ENCODE measurements at places on chromosomes 11 and 22. TPM values are rescaled to one million over a fixed set of nuclear protein-coding genes. Genes with fewer than 3 reads are reported as not detected.

GRCh38 chr22:40348025-40348658, 1.8 kb downstream of the ADSL start:
- no peak for DNase-seq

DNA sequence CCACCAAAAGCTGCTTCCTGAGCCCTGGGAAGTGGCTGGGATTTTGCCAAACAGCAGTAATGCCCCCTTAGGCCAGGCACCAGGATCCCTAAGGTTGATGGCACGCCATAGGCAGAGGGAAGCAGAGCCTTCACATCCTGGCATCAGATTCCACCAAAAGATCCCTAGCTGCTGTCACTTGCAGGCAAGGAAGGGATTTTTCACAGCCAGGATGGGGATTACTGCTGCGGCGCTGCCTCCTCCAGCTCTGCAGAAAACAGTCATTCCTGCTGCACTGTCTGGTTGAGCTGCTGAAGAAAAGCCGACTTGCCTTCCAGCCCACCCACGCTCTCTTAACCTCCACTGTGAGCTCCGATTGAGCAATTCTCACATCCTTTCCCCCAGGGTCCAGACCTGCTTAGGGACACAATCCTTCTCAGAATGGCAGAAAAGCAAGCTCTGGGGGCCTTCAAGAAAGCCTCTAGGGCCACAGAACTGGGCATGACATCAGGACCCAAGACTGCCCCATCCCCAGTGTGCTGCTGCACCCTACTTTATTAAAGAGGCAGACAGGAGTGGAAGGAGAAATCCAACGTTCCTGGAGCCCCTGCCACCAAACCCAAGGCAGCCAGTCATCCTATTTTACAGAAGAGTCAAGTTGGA, 19.9 kb downstream of the SYN3 start:
- DNase-seq: no peak

DNA sequence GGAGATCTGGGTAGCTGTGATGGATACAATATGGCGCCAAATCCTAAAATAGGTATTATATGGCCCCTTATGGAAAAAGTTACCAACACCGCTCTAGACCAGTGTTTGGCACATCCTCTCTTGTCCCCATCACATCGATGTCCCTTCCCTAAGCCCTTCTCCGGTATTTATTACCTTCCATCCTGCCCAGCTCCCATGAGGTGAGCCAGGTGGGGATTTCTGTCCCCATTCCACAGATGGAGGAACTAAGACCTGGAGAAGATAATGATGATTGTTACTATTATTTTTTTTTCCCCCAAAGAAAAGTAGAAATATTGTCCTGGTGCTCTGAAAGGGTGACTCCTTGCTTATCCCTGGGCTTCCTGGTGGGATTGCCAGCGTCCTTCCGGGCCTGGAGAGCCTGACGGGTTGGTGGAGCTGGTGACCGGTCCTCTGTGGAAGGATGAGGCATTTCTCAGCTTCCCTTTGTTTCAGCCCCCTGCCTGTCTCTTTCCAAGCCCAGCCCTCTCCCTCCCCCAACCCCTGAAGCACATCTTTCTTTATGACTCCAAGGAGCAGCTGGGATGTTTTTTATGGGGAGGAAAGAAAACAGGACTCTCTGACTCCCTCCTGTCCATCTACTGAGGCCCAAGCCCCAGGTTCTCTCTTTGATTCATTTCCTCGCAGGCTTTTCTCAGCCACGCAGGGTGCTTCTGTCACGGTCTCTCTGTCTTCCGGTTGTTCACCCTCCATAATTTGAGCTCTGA, 65.4 kb downstream of the TP53I11 start:
- no peak for DNase-seq

DNA sequence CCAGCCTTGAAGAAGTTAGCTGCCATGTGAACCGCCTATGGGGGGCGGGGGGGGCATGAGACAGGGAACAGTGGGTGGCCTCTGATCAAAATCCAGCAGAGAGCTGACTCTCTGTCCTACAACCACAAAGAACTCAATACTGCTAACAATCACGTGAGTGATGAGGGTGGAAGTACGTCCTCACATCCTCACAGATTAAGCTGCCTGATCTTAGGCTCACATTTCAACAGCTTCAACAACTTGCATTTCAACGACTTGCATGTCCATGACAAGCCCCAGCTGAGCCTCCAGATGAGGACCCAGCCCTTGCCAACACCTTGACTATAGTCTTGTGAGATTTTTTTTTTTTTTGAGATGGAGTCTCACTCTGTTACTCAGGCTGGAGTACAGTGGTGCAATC, 51.6 kb downstream of the CLMP start:
- no peak for DNase-seq

DNA sequence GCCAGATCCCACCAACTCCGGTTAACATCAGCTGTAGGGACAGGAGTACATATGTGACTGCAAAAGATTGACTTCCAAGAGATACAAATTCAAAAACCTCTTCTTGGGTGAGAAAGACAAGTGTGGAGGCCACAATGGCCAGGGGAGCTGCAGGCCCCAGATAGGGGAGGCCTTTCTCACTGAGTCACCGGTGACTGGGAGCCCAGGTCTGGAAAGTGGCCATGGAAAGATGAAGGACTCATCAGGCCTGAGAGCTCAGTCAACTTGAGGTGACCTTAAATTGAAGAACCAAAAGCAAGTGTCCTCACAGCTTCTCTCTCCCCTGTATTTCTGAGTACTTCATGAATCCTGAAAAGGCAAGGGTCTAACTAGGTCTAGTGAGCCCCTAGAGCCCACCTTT, 90.4 kb upstream of the CLPB start:
- DNase-seq: no peak

GRCh38 chr11:119342362-119343130, 1.9 kb upstream of the C1QTNF5 start:
- no peak for DNase-seq

Gene NELL1
- total RNA-seq: not detected

Measured in Panc1 (cell line).